ENCODE measurements at places on chromosomes 1 and 21.

DNA sequence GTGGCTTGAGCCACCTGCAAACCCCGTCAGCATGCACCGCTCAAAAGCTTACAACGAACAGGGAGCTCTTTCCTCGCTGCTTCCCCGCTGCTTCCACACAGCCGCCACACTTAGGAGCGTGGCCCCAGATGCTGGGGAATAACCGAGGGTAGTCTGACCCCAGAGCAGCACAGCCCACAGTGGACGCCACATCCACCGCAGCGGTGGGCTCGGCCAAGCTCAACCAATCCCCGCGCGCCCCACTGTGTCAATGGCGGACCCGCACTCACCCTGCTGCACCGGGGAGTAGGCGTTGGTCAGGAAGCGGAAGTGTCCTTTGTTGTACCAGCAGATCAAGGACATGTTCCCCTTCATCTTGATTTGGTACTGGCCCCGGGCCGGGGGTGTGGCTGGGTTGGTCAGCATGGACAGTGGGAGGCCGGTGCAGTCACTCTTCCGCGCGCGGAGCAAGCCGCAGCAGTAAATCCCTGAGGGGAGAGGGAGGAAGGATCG lies 93.5 kb downstream of the PGBD5 start:
- no peak for DNase-seq

DNA sequence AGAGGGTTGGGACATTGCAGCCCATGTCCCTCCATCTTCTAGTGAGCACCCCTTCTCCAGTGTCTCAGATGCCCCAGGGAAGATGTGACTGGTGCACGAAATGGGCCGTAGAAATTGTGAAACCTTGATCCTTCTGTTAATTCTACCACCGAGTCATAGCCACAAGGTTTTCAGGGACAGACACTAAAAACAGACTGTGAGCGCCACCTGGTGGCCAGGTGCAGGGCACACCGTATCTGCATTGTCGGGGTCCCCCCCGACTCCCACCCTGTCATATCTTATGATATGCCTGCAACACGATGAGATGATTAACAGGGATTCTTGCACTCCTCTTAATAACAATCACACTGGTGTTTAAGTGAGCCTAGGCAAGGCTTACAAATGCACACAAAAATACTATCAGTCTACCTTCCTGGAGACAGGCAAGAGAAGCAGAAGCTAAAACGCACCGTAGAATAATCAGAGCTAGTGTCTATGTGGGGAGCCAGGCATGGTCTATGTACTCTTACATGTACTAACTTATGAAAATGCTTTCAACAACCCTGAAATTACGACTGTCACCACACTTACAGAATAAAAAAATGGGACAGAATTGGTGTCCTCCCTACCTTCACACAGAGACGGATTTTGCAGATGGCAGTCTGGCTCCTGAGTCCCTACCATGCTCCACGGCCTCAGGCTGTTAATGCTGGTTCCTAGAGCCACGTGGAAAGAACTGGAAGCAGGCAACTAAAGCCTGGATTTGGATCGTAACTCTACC lies 57.9 kb downstream of the FHAD1 start:
- DNase-seq: peak; percentile 31

GRCh38 chr1:118825619-118826018 lies 162.5 kb downstream of the TBX15 start:
- DNase-seq: no peak

GRCh38 chr1:157971769-157972168 lies 21.7 kb upstream of the KIRREL1 start:
- no peak for DNase-seq
